DMS53 (cell line): ENCODE measurements at places on chromosomes 16 and 17.

- no peak for DNase-seq
These were observed 68.6 kb downstream of the SMPD3 start for GRCh38 chr16:68379472-68380347.

- no peak for DNase-seq
These were observed 913 bp upstream of the PRR14 start for GRCh38 chr16:30649725-30650368.

DNA sequence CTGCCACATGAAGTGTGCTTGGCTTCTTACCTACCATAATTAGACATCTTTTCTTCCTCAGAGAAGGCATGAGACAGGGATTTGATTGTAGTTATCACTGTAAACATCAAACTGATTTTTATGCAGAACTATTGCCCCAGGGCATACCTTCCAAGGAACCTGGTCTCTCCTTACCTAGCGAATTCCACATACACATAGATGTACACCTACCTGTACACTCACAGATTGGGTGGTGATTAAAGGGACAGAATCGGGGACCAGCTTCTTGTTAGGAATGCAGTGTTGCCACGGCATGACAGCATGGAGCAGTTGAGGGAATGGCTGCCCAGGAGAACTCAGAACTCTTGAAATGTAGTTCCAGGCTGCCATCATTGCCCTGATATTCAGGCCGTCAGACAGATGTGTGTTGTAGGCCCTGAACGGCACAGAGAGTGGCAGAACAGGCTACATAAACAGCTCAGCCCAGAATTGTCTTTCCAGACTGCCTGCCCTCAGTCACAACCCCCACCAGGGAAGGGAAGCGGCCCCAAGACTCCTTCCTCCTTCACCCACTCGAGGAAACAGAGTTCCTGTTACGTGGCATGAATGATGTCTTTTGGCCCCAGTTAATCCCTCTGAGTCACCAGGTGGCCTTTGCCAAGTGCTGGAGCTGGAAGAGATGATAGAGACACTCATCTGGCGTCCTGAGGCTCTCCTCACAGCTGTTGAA lies 17.8 kb upstream of the NAGLU start:
- peak; percentile 43 for DNase-seq

DNA sequence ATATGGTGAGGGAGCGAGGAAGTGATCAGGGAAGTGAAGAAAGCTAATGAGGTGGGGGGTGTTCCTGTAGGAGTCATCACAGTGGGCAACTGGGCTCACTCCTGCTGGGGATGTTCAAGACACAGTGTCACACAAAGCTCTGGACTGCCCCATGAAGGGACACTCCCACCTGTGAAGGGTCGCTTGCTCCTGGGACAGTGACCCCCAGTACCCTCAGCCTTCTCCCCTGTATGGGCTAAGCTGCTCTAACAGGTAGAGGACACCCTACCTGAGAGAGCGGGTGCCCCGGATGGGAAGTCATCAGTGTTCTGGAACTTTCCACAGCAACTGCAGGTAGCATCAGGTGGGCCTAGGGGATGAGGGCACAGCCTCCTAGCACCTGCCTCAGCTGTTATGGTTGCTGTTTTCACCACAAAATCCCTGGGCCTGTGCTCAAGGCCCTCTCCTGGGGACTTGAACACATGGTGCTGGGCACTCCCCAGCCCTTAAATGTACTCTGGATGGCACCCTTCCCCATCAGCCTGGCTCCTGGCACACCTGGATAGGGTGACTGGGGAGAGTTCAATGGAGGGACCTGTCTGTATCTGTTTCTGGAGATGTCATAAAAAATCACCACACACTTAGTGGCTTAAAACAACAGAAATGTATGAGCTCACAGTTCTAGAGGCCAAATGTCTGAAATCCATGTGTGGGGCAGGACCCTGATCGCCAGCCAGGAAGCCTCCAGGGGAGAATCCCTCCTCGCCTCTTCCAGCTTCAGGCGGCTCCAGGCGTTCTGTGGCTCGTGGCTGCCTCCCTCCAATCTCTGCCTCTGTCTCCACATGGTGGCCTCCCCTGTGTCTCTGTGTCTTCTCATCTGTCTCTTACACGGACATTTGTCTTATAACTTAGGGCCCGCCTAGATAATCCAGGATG lies 104.0 kb upstream of the CDH5 start:
- no peak for DNase-seq

- DNase-seq = no peak
These were observed 101.5 kb upstream of the CNTNAP4 start for GRCh38 chr16:76175718-76176117.

- DNase-seq = no peak
These were observed 60.2 kb upstream of the ADORA2B start for GRCh38 chr17:15884731-15885130.

GRCh38 chr17:65066901-65067300 lies 10.4 kb upstream of the GNA13 start:
- DNase-seq = no peak

GRCh38 chr16:83813823-83814658 lies 6.3 kb downstream of the HSBP1 start:
- DNase-seq = peak; percentile 98

- peak; percentile 13 for DNase-seq
These were observed 30.7 kb downstream of the CCR7 start for GRCh38 chr17:40534371-40535189.

DNA sequence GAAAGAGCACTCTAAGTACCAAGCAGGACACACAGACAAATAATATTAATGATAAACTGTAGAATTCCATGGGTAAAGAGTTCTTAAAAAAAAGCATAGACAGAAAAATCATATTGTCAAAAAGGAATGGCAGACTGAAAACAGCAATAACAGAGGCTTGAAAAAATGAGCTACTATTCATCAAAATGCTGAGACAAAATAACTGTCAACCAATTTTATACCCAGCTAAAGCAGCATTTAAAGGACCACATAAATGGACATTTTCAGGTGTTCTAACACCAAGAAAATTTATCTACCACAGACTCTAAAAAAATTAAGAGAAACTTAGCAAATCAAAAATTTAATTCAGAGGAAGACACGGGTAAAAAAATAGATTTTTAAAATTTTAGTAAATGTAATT lies 119.1 kb downstream of the DYNLRB2 start:
- DNase-seq = no peak

GRCh38 chr17:27631411-27631760 lies 398 bp downstream of the LGALS9 start:
- peak; percentile 54 for DNase-seq

DNA sequence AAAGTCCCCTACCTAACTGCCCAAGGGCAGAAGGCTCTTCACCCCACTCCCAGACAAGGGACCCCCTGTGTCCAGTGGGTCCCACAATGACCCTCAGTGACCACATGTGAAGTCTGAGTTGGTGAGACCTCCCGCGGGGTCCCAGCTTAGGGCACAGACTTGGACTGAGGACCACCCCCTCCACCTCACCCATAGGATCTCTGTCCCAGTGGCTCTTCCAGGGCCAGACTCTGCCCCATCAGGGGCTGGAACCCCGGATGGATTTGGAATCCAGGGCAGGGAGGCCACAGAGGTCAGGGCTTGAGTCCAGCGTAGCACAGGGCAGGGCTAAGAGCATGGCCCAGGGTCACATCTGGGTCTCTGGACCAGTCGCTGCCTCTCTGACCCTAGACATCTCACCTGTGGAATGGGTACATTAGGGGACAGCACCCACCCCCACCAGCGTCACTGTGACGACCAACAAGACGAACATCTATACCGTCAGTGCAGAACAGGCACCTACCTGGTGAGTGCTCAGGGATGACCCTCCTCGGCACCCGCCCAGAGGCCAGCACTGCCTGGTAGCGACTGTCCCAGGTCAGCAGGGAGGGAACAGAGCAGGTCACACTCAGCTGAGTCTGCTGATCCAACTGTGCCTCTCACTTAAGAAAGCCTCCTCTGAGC lies 37.7 kb downstream of the TNFRSF13B start:
- no peak for DNase-seq

DNA sequence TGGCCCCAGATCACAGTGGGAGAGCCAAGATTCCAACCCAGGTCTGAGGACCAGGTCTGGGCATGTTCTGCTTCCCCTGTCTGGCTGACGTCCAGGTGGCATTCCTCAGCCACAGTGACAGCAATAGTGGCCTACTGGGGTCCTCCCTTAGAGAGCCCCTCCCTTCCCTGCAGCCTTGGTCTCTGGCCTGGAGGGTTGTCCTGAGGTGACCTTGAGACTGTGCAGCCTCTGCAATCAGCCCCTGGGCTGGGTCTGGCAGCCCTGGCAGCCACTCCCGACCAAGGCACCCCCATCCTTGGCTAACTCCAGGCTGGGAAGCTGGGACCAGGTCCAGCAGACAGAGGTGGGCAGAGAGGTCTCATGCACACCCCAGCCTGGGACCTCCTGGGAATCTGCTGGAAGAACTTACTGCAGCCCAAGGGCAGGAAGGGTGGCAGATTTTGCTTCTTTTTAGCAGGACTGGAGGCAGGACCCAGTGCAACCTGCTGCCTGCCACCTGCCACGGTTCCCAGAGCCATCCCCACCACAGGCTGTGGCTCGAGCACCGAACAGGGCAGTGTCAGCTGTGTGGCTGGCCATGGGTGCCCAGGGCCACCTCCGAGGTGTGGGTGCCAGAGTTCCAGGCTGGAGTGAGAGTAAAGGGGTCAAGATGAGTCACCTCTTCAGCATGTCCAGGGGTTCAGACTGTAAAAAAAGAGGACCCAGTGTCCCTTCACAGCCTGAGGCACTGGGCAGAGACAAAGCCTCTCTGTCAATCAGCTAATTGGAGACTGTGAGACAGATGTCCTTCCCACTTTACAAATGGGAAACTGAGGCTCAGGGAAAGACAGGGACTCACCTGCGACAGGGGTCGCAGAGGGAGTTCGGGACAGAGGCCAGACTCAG lies 12.6 kb downstream of the GRB7 start:
- DNase-seq = peak; percentile 6
